IgD-negative memory B cell (primary cell): ENCODE measurements at places on chromosomes 7 and 10. TPM values are rescaled to one million over a fixed set of nuclear protein-coding genes. Genes with fewer than 3 reads are reported as not detected.

Gene KIAA1217
- polyA plus RNA-seq, result not detected

Gene RELN
- not detected for polyA plus RNA-seq

Gene ABHD11
- polyA plus RNA-seq, result 13.6 TPM

Gene UPK3B
- polyA plus RNA-seq, result not detected

Gene PDLIM1
- 357 TPM for polyA plus RNA-seq

Gene GFRA1
- polyA plus RNA-seq, result not detected

Gene ATOH7
- polyA plus RNA-seq, result not detected

Gene ADAM12
- not detected for polyA plus RNA-seq

Gene KIF11
- polyA plus RNA-seq, result 0.68 TPM

Gene WIPF3
- polyA plus RNA-seq, result not detected

Gene DOCK1
- polyA plus RNA-seq, result not detected

Gene CNPY1
- polyA plus RNA-seq, result not detected

Gene GLCCI1
- 4.9 TPM for polyA plus RNA-seq

Gene MYL7
- polyA plus RNA-seq, result not detected
